ENCODE measurements at places on chromosomes 5 and 9.

DNA sequence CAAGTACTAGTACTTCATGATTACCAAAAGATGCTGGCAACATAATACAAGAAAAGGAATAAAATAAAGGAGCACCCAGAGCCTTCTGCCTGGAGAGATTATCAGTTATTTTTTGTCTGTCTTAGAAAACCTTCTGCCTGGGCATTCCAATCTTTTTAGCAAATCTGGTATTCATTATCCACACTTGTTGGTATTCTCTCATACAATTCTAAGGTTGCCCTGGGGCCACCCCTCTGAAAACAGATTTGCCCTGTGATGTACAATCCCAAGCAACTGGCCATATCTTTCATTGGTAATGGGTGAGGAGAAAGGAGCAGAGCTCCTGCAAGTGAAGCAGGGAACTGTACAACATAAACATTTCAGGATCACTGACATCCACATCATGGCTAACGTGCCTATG, 47.8 kb downstream of the WDR41 start:
- no peak for DNase-seq

GRCh38 chr5:25334350-25334749, 689.6 kb upstream of the CDH10 start:
- no peak for DNase-seq

- DNase-seq = no peak
Observed at GRCh38 chr5:98905857-98906688, 22.7 kb downstream of the CHD1 start.

- DNase-seq = no peak
Observed at GRCh38 chr5:176389135-176390123, 878 bp downstream of the HIGD2A start.

GRCh38 chr5:171586436-171586835, 167.0 kb downstream of the FGF18 start:
- DNase-seq = no peak

GRCh38 chr5:155193483-155194107, 180.0 kb downstream of the KIF4B start:
- DNase-seq = no peak

GRCh38 chr5:53381-54174, 38.4 kb upstream of the PLEKHG4B start:
- DNase-seq = no peak

- no peak for DNase-seq
Observed at GRCh38 chr5:5344606-5345005, 77.9 kb upstream of the ICE1 start.

DNA sequence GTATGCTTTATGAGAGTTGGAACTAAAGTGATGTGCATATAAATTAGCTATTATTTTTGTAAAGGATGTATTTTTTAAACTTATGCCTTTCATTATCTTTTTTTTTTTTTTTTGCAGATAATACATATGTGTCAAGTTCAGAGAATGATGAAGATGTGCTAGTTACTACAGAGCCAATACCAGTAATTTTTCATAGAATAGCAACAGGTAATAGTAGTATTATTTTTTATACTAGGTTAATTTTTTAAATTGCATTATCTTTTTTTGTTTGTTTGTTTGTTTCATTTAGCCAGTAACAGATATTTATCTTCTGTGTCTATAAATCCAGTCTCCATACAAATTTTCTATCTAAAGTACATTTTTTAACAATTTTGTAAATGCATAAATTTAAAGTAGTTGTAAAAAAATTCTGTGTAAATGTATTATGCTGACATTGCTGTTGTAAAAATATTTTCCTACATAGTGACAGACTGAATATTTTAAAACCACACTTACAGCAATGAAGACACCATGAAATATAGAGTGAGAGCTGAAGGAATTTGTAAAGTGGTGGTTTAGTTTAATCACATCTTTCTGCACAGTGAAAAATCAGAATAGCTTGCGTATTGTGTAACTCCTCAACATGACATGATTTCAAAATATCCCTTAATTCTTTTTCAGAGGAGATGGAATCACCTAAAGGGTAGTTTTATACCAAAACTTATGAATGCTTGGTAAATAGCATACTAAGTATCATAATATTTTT, 93.3 kb downstream of the PARP8 start:
- DNase-seq = no peak

GRCh38 chr5:133709209-133709725, 96.9 kb upstream of the FSTL4 start:
- no peak for DNase-seq

DNA sequence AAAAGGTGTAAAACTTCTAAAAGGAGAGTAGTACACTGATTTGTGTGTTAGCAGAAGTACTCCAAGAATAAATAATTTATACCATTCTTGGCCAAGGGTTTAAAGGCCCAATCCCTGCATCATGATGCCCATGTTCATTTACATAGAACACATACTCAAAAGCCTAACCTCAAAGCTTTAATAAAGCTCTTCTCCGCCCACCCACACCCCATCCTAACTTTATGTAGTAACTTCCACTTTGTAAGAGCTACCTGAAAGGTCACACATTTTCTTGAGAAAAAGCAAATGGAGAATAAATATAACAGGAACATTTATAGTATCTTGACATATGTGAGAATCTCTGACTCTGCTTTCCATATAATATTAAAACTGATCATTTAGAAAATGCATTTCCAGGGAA, 148.8 kb upstream of the FREM1 start:
- no peak for DNase-seq

GRCh38 chr9:129595903-129596540, 24.9 kb downstream of the C9orf50 start:
- DNase-seq = no peak

- DNase-seq = no peak
Observed at GRCh38 chr9:117178596-117179375, 236.1 kb downstream of the ASTN2 start.

GRCh38 chr9:138044485-138045383, 167.2 kb downstream of the CACNA1B start:
- DNase-seq = no peak

GRCh38 chr5:7169240-7169878, 226.6 kb upstream of the ADCY2 start:
- DNase-seq = no peak

DNA sequence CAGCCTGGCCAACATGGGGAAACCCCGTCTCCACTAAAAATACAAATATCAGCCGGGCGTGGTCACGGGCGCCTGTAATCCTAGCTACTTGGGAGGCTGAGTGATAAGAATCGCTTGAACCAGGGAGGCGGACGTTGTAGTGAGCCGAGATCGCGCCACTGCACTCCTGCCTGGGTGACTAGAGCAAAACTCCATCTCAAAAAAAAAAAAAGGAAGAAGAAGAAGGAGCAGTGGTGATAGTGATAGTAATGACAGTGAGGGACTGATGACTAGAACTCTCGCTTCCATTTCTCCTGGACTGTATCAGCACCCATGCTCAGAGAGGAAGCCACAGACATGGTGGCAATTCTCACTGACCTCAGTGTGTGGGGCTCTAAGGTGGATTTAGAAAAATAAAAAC, 52.6 kb upstream of the CLINT1 start:
- no peak for DNase-seq

- no peak for DNase-seq
Observed at GRCh38 chr5:158884827-158885518, 214.7 kb downstream of the EBF1 start.

- no peak for DNase-seq
Observed at GRCh38 chr5:122715095-122715494, 59.8 kb upstream of the SNX2 start.

GRCh38 chr5:175493726-175494125, 15.4 kb downstream of the SFXN1 start:
- DNase-seq = no peak

DNA sequence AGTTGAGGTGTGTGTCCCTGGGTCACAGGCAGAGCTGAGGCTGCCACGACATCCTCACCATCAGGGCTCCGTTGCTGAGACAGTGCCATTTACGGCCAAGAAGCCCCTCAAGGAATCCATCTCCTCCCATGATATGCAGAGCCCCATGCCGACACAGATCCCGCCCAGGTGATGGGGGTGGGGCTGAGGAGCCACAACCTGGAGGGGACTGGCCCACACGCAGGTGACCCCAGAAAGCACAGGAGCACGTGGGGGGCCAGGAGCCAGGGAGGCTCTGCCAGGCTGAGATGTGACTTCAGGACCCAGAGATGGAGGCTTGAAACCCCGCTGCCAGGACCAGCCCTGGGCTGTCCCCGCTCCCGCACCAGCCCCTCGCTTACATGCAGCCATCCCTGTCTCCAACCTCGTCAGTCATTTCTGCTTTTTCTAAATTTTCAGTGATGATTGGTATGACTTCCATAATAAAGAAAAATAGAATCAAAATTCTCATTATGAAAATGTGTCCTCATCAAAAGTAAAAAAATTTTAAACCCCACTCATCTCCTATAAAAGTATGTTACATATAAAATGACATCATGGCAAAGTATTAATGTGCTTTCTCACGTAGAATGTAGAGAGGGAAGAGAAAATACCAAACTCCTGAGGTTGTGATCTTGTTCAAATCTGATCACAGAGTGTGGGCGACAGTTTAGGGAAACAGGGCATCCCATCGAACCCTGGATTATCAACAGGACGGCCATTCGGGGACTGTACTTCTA, 98.0 kb upstream of the SARDH start:
- no peak for DNase-seq

DNA sequence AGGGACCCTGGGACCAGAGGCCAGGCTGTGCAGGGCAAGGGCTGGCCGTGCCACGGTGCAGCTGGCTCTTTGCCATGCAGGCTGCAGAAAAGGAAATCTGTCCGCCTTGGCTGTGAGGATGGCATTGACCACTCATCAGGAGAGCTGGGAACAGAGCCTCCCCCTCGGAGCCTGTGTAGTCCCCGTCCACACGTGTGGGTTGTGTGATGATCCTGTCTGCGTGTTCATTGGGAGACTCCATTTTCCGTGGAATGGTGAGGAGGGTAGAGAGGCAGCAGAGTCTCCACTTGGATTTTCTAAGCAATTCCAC, 47.7 kb downstream of the EHMT1 start:
- no peak for DNase-seq
